ENCODE measurements at places on chromosomes 2 and 18. TPM values are rescaled to one million over a fixed set of nuclear protein-coding genes. Genes with fewer than 3 reads are reported as not detected.

DNA sequence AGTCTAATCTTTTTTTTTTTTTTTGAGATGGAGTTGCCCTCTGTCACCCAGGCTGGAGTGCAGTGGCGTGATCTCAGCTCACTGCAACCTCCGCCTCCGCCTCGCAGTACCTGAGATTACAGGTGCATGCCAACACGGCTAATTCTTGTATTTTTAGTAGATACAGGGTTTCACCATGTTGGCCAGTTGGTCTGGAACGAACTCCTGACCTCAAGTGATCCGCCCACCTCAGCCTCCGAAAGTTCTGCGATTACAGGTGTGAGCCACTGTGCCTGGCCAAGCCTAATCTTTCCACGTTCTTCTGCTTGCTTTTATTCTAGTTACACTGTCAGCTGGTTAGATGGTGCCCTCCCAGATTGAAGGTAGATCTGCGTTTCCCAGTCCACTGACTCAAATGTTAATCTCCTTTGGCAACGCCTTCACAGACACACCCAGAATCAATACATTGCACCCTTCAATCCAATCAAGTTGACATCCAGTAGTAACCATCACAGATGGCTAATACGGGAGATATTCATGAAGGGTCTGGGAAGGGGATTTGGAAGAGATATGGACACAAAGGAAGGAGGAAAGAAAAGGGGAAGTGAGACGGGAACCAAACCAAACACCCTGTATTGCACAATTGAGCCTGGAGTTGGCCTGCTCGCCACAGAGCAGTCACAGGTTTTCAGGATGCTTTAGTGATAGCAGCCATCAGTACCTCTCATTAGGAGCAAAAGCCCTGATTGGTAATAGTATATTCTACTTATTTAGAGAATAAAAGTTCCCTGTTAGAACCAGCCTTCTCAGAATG lies 229.8 kb downstream of the PIK3C3 start:
- no peak for DNase-seq

CTAGE1 gene
- polyA plus RNA-seq: not detected

DNA sequence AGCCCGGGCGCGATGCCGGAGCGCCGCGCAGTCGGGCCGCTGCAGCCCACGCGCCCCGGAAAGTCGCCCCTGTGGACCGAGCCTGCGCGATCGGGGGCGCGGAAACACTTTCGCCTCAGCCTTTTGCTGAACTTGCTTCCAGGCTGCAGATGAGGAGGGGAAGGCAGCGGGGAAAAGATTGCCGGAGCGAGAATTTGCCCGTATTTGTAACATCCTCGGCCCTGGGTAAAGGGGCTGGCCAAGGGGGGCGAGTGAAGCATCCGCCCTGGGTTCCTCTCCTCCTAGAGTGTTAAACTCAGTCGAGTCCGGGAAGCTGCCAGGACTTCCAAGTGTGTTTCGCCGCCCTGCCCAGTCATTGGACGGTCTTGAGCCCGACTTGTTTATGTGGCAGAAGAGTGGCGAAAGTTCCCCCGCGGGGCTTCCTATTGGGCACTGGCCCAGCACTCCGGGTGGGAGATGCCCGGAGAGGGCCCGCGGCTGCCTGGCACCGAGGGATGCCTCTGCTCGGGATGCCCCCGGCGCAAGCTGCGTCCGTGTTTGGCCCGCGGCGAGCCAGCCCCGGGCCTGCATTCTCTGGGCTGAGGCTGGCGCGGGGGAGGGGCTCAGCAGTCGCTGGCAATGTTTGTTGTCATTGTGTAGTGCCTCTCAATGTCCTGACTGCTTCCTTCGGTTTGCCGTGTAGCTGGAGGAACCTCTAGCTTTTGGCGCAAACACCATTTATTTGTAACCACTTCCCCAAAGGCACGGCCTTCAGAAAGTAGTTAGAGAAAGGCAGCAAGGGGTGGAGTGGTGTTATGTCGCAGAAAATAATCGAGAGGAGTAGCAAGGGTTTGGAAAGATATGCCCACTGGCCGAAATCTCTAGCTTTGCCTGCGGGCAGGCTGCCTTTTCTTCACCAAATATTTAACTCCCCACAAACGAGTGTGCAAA lies 1.1 kb downstream of the CYBRD1 start:
- DNase-seq: peak; percentile 46

- DNase-seq: no peak
These were observed 108.8 kb upstream of the PIEZO2 start for GRCh38 chr18:11258039-11258610.

GRCh38 chr18:44742718-44743311 lies 62.1 kb downstream of the SETBP1 start:
- DNase-seq: no peak

- DNase-seq: no peak
These were observed 396.9 kb upstream of the NXPH2 start for GRCh38 chr2:139177041-139177440.

- no peak for DNase-seq
These were observed 426.7 kb upstream of the PKDCC start for GRCh38 chr2:41621095-41621494.

OTOS gene
- not detected for polyA plus RNA-seq

DNA sequence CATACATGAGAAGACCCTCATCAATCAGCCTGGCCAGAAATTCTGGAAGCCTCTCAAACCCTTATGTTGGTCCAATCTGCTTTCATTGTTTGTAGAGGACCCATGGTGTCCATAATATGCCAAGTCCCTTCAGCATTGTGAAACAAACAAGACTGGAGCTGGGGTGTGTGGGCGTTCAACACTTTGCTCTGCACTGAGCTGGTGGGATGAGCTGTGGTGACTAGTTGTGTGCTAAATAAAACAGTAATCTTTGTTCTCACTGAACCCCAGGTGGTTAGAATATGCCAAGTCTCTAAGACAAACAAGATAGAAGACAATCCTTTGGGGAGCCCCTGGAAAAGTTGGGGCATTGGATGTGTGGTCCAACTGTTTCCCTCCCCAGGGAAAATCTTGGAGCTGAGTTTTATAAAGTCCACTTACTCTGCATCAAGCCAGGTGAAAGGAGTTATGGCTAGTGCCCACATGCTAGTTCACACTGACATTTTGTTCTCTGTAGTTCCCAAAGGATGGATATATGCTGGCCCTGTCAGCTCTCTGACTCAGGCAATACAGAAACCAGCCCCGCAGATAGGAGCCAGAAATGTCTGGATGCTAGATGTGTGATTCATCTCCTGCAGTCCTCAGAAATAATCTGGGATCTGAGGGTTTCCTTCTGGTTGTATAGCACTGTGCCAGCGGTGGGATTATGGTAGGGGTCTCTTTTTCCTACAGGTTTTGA lies 260.2 kb downstream of the TMX3 start:
- DNase-seq: no peak

MDH1B gene
- polyA plus RNA-seq: 12.7 TPM

DNA sequence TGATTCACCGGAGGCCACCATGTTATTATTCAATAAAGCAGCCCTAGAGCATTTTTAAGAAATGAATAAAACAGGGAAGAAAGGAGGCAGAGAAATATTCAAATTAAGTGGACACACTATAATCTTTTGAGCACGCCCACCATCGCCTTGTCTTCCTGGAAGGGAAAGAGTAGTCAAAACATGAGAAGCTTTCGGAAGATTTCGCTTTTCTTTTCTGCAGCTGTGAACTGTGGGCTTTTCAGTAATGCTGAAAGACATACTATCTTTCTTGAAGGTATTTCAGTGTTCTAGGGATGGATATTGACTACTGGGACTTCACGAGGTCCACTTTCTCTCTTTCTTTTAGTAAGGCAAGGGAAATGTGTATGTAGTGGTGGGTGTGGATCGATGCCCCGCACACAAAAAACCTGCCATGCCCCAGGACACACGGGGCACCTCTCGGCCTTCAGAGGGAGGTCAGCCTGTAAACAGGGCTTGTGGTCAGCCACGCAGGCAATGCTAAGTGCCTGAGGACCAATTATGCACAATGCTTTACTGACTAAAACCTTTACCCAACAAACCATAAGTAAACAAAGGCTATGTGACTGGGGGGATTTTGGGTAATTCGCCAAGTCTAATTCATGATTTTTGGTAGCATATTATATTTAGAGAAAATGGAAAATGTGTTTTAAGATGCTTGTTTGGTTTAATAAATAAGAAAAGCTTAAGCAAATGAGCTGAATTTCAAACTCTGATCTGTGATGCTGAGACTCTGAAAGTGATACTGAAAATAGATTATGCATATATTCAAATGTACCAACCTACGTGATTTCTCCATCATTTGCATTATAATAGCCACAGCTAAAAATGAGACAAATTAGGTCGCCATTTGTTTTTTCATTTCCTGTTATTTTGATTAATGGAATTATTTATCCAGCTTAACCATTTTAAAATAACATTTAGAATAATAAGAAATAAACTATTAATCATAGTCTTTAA lies 130.5 kb downstream of the ZNF516 start:
- no peak for DNase-seq

- no peak for DNase-seq
These were observed 26.9 kb downstream of the GCG start for GRCh38 chr2:162125138-162125537.

UGT1A5 gene
- polyA plus RNA-seq: not detected

DNA sequence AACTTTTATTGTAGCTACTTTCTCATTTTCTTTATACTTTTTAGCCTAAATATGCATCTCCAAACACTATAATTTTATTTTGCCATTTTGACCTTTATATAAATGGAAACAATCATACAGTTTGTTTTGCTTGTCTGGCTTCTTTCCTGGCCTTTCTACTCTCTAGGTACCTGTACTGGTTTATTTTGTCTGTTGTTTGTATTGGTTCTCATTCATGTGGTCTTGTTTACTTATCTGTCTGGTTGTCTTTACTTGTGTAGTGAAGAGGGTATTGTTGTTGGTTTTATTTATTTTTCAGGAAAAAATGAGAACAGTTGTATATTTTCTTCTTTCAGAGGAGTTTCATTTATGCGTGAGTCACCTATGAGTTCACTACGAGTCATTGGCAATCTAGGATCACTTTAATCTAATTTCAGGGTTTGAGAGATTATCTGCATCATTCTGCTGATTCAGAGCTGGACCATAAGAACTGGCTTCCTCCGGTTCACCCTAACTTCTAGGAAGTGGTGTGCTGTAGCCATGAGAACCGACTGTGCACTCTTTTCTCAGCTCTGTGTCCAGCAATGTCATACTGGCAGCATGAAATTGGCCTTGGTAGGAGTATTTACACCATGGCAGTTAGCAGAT lies 33.1 kb upstream of the HDAC4 start:
- no peak for DNase-seq

AQP12B gene
- 0.31 TPM for polyA plus RNA-seq

DNA sequence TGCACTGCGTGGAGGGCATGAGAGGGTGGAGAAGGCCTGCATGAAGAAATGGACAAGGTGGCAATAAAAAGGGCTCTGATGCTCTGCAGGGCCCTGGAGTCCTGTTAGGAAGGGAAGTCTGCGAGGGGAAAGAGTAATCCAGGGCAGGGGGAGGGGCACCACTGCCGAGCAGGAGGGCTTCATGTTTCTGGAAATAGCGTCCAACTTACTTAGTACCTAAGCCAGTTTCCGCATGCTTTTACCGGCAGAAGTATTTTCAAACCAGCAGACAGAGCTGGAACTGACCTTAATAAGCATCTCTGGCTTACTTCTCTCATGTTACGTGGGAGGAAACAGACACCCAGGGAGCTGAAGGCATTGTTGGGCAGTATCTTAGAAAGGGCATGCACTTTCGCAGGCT lies 156.7 kb downstream of the GALNT14 start:
- DNase-seq: no peak

GRCh38 chr2:126634273-126634861 lies 21.6 kb upstream of the GYPC start:
- no peak for DNase-seq

- peak; percentile 20 for DNase-seq
These were observed 275.3 kb downstream of the TMX3 start for GRCh38 chr18:68439642-68440041.

GRCh38 chr2:151576080-151576479 lies 158.2 kb downstream of the NEB start:
- DNase-seq: no peak

ACTR2 gene
- 216 TPM for polyA plus RNA-seq

DNA sequence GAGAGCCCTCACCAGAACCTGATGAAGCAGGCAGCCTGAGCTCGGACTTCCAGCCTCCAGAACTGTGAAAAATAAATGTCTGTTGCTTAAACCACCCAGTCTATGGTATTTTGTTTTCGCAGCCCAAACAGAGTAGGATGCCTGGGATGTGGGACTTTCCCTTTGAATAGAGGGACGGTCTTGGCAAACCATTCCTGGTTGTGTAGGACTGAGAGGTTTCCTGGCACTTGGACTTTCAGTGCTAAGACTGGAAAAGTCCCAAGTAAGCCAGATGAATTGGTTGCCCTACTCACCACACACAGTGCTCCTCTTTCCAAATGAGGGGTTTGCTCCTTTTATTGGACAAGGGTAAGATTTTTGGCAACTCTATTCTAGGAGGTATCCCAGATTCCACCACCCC lies 46.8 kb upstream of the ACMSD start:
- DNase-seq: no peak

- DNase-seq: no peak
These were observed 31.8 kb upstream of the IL1R1 start for GRCh38 chr2:102110596-102111334.

AMER3 gene
- polyA plus RNA-seq: 0.03 TPM

- no peak for DNase-seq
These were observed 622 bp upstream of the KCMF1 start for GRCh38 chr2:84970210-84970867.

AKAIN1 gene
- polyA plus RNA-seq: not detected

CD28 gene
- polyA plus RNA-seq: 2.1 TPM

DNA sequence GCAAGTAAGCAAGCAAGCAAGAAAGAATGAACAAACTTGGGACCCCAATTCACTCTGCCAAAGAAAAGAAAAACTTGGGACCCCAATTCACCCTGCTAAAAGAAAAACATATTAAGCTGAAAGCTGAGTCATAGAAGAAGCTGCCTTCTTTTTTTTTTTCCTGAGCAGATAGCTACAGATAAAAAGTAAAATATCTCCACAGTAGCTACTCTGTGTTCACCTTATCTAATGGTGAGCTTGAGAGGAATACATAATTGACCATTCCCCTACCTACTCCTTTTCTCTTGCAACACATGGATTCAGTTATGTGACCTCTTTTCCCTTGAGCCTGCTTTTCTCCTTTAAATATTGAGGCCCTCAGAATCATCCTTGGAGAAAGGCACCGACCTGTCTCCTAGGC lies 63.0 kb downstream of the MCFD2 start:
- DNase-seq: no peak

- DNase-seq: no peak
These were observed 44.2 kb upstream of the NFU1 start for GRCh38 chr2:69481421-69481820.

DNA sequence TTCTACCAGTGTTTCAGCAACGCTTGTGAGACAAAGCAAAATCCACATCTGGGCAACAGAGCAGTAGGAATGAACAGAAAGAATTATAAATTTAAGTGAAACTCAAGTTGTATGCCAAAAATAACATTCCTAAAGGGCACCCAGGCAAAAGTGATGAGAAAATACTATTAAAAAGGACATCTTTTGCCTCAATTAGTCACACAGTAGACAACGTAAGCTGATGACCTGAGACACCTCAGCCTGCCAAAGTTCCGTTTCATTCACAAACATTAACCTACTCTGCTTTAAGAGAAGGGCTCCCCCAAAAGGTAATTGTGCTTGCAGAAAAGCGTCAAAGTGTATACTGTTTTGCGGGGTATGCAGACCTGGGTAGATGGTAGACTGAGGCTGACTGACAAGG lies 7.2 kb downstream of the HDLBP start:
- DNase-seq: no peak

RAB27B gene
- 4.7 TPM for polyA plus RNA-seq

GRCh38 chr2:62287899-62288880 lies 92.3 kb downstream of the B3GNT2 start:
- DNase-seq: no peak
